Activated CD8-positive, alpha-beta T cell treated with anti-CD3 and anti-CD28 coated beads for 36 hours (primary cell): ENCODE measurements at places on chromosomes 2 and 18.

- DNase-seq, result no peak
These were observed 47.4 kb downstream of the TSPYL6 start for GRCh38 chr2:54208364-54209240.

DNA sequence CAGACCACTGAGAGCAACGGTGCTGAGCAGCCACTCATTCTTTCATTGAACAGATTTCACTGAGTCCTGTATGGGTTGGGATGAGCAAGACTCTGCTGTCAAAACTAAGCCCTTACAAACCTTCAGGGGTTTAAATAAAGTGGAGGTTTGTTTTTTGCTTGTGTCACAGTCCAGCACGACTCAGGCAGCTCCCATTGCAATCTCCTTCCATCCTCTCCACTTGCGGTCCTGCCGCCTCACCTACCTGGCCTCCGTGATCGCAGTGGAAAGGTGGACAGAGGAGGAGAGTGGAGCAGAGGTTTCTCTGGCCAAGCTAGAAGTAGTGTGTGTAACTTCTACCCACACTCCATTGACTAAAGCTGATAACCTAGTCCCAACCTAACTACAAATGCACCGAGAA lies 332.2 kb downstream of the ZNF516 start:
- no peak for DNase-seq

GRCh38 chr2:186407611-186408010 lies 78.4 kb upstream of the ZC3H15 start:
- DNase-seq, result no peak

GRCh38 chr18:78031589-78031988 lies 781.9 kb downstream of the GALR1 start:
- no peak for DNase-seq

GRCh38 chr2:45567288-45567963 lies 43.6 kb downstream of the SRBD1 start:
- DNase-seq, result no peak

DNA sequence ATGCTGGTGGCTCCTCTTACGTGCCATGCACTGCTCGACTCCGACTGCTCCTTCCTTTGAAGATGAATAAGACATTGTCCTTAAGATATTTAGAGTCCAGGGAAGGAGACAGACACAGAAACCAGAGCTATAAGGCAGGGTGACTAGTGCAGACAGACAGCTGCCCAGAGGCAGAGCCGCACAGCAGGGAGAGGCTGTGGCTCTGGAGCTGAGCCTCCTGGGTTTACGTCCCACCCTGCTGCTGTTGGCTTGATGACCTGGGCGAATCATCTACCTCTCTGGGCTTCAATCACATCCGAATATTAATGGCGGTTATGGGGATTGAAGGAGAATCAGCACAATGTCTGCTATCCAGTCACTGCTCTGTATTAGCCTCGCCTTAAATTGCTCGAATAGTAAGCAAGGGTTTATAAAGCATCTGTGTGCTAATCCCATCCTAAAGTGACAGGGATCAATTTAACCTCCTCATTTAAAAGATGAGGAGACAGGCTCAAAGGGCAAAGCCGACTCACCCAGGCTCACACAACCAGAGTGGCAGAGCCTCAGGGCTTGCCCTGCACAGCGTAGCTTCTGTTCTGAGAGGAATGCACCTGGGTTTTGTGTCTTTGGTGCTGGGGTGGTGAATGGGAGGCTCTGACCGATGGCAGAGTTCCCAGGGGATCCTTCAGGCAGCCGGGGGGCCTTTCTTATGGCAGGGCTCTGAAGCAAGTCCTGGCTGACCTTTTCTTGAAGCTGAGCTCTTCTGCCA lies 284.1 kb downstream of the MYCN start:
- DNase-seq, result no peak
